ENCODE measurements at places on chromosomes 2 and 18. TPM values are rescaled to one million over a fixed set of nuclear protein-coding genes. Genes with fewer than 3 reads are reported as not detected.

Gene HOXD13
- total RNA-seq = 0.24 TPM

Gene PLB1
- 2.0 TPM for total RNA-seq

Gene KLF7
- total RNA-seq = 27.0 TPM

Gene SLC9A4
- not detected for total RNA-seq

Gene SFTPB
- total RNA-seq = 0.23 TPM

Gene CLIP4
- total RNA-seq = 30.0 TPM

Measured in A549 treated with DMSO at 1 μM for 4 hours (cell line).